ENCODE measurements at places on chromosomes 11 and 22. TPM values are rescaled to one million over a fixed set of nuclear protein-coding genes. Genes with fewer than 3 reads are reported as not detected.

GRCh38 chr11:60261014-60261413, 18.1 kb upstream of the MS4A4E start:
- DNase-seq, result no peak

DNA sequence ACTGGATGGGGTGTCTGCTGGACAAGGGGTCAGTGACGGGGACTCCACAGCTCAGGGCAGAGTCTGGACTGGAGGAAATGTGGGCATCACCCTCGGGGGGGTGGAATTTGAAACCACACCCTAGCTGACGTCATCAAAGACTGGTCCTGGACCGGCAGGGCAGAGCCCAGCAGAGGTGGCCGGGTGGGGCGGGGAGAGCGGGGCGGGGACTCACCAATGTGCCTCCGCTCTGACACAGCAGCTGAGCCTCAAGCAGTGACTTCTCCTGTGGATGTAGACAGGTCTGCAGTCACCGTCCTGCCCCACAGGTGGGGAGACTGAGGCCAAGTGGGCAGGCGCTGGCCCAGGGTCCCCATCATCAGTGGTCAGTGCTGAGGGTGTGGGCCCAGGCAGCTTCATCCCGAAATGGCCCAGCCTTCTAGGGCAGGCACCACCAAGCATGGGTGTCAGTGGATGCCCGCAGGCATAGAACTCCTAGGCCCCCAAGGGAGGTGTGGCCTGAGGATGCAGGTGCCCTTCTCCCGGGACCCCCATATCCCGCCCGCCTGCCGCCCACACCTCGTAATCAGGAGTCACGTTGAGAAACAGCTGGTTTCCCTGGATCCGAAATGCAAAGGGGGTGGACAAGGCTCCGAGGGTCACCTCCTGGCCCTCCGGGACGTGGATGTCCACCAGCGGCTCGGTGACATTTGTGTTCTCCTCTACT, 603 bp downstream of the CDHR5 start:
- DNase-seq, result no peak

Gene CCDC188
- total RNA-seq, result 4.0 TPM

DNA sequence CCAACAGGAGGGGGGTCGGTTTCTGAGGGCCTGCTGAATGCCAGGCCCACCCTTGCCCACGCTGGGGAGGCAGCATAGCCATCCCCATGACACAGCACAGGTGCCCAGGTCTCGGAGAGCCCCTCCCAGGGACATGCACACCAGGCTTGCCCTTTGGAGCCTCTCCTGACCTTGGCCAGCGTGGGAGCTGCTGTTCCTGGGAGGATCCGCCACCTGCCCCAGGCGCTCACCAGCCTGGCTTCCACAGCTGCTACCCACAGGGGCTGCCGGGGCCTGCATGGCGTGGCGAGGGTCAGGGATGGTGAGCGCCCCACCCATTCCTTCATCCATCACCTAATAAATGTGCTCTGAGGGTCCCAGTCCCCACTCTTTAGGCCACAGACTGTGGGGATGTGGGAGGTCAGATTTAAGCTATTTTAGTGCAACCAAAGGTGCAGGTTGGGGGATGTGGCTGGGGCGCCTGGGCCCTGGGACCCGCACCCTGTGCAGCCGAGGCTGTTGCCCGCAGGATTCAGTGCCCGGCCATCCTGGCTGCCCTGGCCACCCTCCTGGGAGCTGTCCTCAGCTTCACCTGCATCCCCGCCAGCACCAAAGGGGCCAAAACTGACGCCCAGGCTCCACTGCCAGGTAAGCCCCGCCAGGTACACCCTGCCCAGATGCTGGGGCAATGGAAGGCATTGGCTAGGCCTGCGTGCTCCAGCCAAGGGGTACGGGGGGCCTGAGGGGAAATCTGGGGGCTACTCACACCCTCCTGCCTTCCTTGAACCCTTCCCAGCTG, 12.9 kb downstream of the PHLDA2 start:
- DNase-seq, result no peak

- DNase-seq, result no peak
Measured at GRCh38 chr11:120875986-120876385, 147.9 kb upstream of the TBCEL start.

Gene JAML
- 29.3 TPM for total RNA-seq

Gene MRGPRD
- total RNA-seq, result not detected

Gene RAG1
- total RNA-seq, result 1.1 TPM

DNA sequence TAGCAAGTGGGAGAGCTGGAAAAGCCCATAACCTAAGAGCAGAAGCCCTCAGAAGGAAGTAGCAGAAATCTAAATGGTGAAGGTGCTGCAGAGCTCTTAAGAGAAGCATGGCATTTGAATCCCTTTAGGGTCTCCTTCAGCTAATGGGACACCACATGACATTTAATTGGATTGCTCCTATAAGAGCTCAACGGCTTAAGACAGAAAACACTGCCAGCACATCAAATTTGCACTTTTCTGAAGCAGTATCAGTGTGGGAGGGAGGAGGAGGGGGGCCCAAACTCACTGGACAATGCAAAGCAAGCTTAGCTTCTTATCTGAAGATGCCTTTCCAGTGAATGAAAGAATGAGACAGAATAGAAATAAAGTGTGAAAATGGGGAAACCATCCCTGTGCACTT, 287.9 kb upstream of the MTNR1B start:
- DNase-seq, result no peak

Gene OR9Q2
- not detected for total RNA-seq

- DNase-seq, result no peak
Measured at GRCh38 chr22:50684501-50684900, 11.9 kb downstream of the SHANK3 start.

- no peak for DNase-seq
Measured at GRCh38 chr22:22086501-22087158, 104.0 kb upstream of the TOP3B start.

DNA sequence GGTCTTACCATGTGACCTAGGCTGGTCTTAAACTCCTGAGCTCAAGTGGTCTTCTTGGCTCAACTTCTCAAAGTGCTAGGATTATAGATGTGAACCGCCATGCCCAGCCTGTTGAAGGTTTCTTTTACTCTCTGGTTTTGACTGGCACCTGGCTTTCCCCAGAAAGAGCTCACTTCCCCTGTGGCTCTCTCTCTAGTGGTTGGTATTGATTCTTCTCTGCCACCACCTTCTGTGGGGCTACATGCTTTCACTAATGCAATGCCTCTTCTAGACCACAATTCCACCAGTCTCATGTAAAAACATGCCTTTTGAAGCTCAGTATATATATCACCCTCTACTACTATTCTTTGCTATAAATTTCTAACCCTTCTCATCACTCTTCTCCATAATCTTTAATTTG, 67.2 kb downstream of the CCDC83 start:
- DNase-seq, result no peak

Gene JOSD1
- 38.2 TPM for total RNA-seq

Gene MAPK1
- 154 TPM for total RNA-seq

DNA sequence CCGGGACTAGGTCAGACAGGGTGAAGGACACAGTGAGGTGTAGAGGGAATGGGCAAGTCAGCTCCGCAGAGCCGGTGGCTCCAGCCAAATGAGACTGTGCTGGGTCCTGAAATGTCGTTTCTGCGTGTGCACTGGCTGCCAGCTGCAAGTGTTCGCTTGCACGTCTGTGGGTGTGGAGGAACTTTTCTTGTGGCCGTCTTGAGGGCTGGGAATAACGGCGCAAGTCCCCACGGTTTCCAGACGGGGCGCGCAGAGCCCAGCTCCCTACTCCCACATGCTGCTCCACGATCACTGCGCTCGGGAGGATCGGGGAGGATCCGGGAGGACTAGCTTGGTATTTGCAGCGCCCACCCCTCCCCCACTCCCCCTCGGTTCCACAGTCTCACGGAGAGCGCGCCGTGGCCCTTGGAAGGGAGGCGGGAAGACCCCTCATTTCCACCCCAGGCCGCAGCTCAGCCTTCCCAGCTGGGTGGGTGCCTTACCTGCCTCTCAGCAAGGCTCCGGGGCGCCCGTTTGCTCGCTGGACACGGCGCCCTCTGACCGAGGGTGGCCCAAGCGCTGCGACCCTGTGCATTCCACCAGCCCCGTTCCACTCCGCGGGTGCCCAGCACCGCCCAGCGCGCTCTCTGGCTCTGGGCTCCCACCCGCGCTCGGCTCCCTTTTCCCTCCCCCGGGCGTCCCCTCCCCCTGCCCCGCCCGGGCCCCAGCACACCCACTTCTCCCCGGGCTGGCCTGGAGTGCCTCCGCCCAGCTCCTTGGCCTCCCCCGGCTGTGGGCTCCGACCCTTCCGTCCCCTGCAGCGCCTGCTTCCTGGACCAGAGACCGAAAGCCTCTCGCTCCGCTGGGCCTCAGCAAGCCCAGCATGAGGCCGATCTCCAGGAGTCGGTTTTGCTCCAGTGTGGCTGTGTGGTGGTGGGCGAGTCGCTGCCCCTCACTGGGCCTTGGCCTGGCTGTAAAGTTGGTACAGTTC, at the start of gene KCNE3:
TSS of gene KCNE3 (minus strand) at position 634 of the 970 bp plus-strand sequence. CDS start 9,986 bp downstream, outside the sequence.
- DNase-seq, result peak; percentile 65

- no peak for DNase-seq
Measured at GRCh38 chr11:105049481-105049880, 4.3 kb upstream of the CARD16 start.

- no peak for DNase-seq
Measured at GRCh38 chr11:32137263-32137662, 46.4 kb downstream of the RCN1 start.

GRCh38 chr11:112156956-112157766, 6.7 kb downstream of the IL18 start:
- no peak for DNase-seq

Gene SLC25A18
- not detected for total RNA-seq

Gene GRIA4
- total RNA-seq, result 0.12 TPM

GRCh38 chr11:107696140-107696539, 15.7 kb downstream of the SLN start:
- no peak for DNase-seq

Gene CARD18
- total RNA-seq, result not detected

- DNase-seq, result peak; percentile 33
Measured at GRCh38 chr11:68542617-68543016, 82.1 kb downstream of the PPP6R3 start.

DNA sequence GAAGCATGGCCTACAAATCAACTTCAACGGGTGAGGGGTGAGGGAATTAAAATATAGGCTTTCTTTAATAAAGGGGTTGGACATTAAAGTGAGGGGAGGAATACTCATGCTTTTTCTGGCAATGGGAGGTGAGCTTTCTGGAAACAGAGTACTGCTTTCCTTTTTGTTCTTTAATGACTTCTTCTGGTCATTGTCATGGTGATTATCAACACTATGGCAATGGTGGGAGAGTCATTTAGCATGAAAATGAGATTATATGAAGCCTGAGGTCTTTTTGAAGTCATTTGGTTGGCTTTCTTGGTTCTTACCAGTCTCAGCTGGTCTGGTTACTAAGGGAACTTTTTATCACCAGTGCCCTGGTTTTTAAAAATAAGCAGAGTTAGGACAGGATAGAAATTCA, 475.8 kb upstream of the LRRC4C start:
- no peak for DNase-seq

DNA sequence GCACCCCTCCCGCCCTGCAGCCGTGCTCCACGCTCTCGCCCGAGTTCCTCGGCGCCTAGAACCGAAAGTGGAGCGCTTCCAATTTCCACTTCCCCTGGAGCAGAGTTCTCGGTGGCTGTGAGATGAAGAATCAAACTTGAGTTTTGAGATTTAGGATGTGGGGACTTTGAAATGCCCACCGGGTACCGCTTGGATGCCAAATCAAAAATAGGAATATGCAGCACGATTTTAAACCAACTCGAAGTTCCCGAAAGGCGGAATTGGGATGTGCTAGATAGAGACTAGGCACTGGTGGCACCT, 569 bp downstream of the POLA2 start:
- peak; percentile 59 for DNase-seq

Gene APOL5
- total RNA-seq, result not detected

Measured in lung (tissue), 17 donors.